Naive thymus-derived CD8-positive, alpha-beta T cell (primary cell): ENCODE measurements at places on chromosomes 5 and 9.

DNA sequence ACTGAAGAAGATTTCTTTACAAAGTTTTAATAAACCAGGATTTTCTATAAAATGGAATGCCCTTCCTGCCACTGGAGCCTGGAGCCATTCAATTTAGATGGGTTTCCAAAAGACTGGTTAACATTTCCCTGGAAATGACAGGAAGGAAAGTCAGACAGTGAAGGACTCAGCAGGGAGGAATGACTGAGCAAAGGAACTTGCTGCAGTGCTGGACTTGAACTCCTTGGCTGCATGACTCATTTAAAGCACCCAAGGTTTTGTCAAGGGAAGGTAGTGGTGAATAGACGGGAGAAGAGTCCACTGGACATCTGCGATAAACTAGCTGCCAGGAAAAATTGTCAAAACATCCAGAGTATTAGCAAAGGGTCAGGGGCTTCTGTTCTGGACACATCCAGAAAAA lies 163.8 kb upstream of the SLC28A3 start:
- no peak for DNase-seq

GRCh38 chr9:113738893-113739604 lies 137.1 kb upstream of the ZNF618 start:
- peak; percentile 48 for DNase-seq

GRCh38 chr9:78295731-78296130 lies 1.2 kb upstream of the PSAT1 start:
- DNase-seq: no peak

- no peak for DNase-seq
These were observed 12.4 kb upstream of the NFIB start for GRCh38 chr9:14326264-14326826.

DNA sequence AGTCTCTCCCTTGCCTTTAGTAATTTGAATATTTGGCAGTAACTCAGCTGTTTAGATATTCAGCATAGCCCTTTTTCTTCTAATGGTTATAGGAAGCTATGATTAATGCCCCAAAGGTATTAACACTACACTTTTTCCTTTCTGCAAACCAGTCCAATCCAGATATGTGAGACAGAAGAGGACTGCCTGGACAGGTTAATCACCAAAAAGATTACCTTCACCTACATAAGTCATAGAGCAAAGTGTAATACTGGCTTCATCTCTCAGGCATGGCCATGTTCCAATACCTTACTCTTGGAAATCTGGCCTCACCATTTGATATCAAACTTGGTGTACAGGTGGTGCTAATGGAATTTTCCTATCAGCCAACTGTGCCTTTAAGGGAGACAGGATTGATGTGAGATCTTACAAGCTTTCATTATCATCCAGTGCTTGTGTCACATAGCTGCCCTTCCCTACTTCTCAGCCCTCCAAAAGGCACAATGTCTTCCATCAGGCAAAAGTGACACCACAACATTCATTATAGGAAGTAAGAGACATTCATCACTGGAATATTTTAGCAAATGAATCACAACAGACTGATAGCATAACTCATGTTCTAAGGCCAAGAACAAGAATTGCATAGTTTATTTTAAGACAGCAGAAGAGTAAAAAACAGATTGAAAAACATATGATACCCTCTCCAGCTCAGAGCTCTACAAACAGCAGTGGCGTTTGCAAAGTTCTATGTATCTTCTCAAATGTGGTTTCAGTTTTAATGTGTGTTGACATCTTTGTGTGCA lies 91.2 kb upstream of the PAM start:
- no peak for DNase-seq
